ENCODE measurements at places on chromosomes 2 and 18.

GRCh38 chr18:57666818-57667497, 45.3 kb upstream of the NARS1 start:
- DNase-seq, result no peak

- DNase-seq, result no peak
Measured at GRCh38 chr2:14126846-14127245, 505.7 kb upstream of the LRATD1 start.

DNA sequence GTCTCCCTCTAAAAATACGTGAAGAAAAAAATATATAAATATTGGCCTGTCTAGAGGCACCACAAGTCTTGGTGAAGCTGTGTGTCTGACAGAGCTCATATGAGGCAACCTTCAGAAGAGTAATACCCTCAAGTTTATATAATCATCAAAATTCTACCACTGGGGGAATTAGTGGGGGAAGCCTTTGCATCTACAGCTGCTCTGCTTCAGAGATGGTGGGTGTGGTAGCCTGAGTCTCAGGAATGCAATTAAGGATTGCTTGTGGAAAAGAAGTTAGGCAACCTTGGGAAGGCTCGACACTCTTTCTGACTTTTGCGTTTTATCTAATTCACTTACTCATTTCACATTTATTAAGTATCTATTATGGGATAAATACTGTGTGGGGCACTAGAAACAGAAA, 17.4 kb downstream of the TPGS2 start:
- no peak for DNase-seq

DNA sequence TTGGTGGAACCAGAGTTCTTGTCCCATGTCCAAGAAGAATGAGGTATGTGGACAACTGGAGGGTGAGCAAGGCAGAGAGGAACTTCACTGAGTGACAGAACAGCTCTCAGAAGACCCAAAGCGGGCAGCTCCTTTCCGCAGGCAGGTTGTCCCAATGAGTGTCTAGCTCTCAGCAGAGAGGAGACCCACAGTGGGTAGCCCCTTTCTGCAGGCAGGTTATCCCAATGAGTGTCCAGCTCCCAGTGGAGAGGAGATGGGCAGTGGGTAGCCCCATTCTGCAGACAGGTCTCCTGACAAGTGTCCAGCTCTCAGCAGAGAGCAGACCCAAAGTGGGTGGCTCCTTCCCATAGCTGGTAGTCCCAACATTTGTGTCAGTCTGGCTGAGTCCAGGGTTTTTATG, 69.6 kb downstream of the SRBD1 start:
- peak; percentile 23 for DNase-seq

- DNase-seq, result no peak
Measured at GRCh38 chr2:240127911-240128607, 8.0 kb downstream of the COPS9 start.

- DNase-seq, result no peak
Measured at GRCh38 chr2:203789618-203790017, 78.0 kb upstream of the CTLA4 start.

DNA sequence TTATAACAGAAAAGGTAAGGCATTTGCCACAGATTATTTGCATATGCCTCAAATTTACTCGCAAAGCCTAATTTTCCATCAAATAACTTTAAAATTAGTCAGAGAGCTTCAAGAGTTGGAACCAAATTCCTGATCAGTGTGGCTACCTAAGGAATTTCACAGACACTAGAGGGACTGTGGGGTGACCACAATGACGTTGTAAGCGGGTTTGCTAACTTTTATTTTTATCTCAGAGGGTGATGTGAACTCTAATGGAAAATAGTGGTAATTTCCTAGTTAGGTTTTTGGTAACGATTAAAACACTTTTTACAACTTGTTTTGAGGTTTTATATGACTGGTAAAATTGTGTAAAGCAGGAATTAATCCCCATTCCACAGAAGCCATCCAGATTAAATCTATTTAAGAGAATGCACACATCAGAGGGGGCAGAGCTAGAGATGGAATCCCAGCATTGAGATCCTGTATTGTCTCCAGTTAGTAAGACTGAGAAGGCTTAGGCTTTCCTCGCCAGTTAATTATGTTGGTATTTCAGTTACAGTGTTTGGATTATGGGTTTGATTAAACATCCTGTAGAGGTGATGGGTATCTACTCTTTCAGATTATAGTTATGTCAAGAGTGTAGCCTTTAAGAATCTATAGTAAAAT, 129.0 kb downstream of the GPD2 start:
- DNase-seq, result no peak

DNA sequence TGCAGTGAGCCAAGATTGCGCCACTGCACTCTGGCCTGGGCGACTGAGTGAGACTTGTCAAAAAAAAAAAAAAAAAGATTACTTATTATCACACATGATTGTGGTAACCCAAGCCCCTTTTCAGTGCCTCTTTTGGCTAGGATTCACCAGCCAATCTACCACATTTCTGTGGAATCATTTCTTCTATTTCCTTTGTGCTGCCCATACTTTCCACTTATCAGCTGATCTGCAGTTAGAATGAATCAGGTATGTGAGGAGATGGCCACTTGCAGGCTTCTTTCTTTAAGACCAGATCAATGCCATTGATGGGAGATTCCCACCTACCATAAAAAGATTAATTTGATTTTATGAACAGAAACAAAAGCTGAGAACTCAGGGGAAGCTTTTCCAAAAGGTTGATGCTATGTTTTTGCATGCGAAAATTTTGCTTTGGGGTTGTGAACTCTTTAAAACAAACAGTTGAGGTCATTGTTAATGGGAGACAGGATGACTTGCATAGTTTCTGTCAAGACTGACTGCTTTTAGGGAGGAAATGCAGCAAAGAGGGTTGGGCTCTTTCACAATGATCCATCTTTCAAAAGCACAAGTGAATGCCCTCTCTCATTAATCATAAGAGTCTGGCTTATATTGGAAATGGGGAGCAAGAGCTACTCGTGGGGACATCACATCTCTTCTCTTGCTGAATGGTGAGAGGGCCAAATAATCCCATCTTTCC, 66.9 kb upstream of the CYP26B1 start:
- no peak for DNase-seq

DNA sequence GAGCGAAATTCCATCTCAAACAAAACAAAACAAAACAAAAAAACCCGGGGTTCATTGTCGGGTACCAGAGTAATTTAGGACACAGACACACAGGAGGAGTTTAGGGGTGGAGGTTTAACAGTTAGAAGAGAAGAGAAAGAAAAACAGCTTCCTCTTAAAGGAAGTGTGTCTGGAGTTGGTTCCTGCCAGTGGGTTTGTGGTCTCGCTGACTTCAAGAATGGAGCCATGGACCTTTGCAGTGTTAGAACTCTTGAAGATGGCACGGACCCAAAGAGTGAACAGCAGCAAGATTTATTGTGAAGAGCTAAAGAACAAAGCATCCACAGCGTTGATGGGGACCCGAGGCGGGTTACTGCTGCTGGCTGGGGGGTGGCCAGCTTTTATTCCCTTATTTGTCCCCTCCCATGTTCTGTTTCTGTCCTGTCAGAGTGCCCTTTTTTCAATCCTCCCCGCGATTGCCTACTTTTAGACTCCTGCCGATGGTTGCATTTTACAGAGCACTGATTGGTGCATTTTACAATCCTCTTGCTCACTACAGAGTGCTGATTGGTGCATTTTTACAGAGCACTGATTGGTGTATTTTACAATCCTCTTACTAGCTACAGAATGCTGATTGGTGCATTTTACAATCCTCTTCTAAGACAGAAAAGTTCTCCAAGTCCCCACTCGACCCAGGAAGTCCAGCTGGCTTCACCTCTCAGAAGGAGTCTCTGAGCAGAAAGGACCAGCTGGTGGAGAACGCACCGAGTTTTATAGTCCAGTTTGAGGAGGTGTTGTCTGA, 28.7 kb upstream of the ATP8B1 start:
- DNase-seq, result peak; percentile 26
